A549 treated with Mapracorat at 1 μM for 4 hours (cell line): ENCODE measurements at places on chromosomes 13 and 19. TPM values are rescaled to one million over a fixed set of nuclear protein-coding genes. Genes with fewer than 3 reads are reported as not detected.

Gene ACTMAP
- total RNA-seq: 15.8 to 20.1 TPM (median 19.3 TPM) in 5 replicates

Gene KCNRG
- 0.43 to 0.78 TPM (median 0.57 TPM) in 5 replicates for total RNA-seq

Gene SLC10A2
- not detected in 5 replicates for total RNA-seq

Gene IGFL1
- 1.5 to 2.5 TPM (median 1.7 TPM) in 5 replicates for total RNA-seq

Gene ZNF571
- total RNA-seq: 0.61 to 1.6 TPM (median 0.84 TPM) in 5 replicates
